Right ventricle myocardium inferior (tissue), 1 donor: ENCODE measurements at places on chromosomes 7 and 10. TPM values are rescaled to one million over a fixed set of nuclear protein-coding genes. Genes with fewer than 3 reads are reported as not detected.
A peak's percentile ranks its signal among the peaks of the same experiment; 100 is the strongest.

DNA sequence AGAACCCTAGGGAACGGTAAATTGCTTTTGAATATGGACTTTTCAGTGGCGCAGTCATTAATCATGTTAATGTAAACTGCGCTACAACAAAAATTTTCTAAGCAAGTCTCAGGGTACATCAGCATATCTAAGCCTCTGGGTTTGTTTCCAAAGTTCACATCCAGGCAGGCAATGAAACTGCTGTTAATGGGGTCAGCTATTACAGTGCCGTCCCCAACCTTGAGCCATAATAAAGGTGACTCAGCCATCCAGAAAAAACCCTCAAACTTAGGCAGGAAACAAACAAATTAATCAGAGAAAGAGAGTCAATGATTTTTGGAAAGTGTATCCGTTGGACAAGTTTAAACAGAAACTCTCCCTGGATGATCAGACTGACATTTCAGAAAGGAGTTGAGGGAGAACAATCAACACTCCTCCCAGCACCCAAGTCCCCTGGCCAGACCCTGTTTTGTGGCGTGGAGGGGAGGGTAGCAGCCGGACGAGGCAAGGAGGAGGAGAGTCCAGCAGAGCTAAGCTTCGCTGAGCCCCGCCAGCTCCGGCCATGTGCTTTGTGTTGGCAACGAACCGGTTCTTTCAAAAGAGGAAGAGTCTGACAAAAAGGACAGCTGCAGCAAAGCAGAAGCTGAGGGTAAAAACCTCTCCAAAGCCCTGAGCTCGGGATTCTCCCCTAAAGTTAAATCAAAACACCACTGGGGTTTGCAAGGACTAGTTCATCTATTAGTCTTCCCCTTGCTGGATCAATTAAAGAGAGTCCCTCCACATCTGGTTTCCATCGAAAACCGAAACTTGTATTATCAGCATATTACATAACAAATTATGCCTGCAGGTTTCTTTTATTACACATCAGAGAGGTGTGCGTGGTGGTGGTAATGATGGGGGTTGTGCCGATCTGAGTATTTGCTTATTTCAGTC is 3.6 kb downstream of the FAM53B start:
- DNase-seq: peak; percentile 88

DNA sequence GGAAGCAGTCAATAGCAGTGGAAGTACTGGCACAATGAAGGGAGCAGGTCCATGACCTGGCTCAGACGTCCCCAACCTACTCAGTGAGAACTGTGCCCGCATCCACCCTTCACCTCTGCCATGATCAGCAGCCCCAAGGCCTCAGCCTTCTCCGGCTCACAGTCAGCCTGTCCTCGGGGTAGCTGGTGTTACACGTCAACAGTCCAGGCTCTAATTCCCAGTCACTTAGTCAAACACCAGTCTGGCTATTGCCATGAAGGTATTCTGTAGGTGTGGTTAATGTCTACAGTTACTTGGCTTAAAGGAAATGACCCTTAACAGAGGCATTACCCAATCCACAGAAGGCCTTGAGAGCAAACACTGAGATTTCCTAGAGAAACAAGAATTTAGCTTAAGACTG is 49.1 kb downstream of the GRB10 start:
- no peak for DNase-seq

DNA sequence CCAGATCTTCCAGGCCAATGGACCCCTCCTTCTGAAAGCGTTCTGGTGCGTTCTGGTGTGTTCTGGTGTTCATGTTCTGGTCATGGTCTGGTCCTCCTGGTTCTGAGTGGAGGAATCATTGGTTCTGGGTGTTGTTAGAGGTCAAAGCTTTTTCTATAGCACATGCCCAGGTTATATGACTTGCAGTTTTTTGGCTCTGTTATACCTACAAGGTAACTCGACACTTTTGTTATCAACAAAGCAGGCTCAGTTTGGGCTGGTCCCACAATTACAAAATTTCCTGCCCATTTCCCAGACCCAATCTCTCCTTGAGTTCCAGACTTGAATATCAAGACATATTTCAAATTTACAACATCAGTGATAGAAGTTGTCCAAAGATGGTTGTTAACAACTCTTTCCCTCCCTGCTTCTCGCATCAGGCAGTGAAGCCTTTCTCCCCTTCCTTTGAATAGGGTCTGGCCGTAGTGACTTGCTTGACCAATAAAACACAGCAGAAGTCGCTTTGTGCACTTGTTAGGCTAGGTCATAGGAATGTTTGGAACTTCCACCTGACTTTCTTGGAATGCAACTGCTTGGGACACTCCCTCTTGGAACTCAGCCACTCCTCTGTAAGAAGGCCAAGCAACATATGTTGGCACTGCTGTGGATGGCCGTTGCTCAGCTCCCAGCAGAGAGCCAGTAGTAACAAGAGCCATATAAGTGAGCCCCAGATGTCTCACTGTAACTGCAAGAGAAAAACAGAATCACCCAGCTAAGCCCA is 83.1 kb upstream of the STEAP1B start:
- DNase-seq: no peak

DNA sequence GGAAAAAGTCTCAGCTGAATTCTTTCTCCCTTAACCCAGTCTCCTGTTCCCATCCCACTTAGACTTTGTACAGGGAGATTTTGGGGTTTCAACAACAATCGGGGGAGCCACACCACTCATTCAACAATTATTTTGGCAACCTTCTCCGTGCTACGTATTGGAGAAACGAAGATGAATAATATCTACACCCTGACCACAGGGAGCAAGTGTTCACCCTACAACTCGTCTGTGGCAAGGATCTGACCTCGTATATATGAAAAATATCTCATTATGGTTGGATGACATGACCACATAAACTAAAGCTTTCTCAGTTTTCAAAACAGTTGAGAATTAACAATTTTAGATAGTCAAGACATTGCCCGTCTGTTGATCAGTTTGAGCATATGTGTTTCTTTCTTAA is 302.1 kb downstream of the CACNA2D1 start:
- DNase-seq: no peak

The GIMAP8 gene
- 14.9 TPM for total RNA-seq

The LRRN3 gene
- total RNA-seq: 12.4 TPM

DNA sequence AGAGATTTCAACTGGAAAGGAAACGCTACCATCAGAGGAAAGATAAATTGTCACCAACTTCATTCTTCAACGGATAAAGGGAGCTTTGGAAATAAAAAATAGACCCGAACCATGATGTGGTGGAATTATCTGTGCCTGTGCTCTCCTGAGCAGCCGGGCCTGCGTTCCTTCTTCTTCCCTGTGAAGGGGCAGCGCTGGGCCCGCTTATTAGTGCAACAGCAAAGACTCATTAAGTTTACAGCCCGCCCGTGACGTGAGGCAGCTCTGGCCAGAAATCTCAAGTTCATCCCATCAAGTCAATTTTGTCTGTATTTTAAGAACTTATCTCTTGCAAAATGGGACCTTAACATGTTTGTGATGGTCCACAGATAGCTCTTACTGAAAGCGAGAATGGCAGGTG is 193.7 kb downstream of the ADARB2 start:
- DNase-seq: no peak

DNA sequence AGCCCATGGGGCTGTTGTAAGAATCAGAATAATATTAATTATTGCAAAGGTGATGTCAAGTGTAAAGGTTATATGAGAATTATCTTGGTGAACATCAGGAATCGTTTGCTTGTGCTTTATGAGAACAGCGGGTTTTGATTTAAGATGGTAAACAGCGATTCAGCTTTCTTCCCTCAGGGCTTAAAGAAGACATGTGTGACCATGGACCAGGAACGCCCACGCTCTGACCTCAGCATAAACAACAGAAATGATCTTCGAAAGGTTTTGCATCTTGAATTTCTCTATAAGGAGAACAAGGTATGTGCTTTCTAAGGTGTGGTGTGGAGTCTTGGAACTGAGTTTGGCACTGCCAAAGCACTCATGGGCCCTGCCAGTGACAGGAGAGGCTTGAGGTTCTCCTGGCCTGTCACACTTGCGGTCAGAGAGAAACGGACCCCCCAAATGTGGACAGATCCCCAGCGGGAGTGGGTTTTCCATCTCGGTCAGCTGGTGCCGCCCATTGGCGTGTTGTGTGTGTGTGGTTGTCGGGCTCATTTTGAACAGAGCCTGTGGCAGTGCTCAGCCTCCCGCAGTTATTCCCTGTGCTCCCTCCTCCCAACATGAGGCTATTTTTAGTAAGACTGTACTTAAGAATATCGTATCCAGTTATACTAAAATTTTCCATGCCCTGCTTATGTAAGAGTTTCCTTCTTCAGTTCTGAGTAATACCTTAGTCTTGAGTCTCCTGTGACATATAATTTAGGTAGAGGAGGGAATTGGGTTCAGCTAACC is 7.2 kb downstream of the MINDY4 start:
- DNase-seq: no peak

DNA sequence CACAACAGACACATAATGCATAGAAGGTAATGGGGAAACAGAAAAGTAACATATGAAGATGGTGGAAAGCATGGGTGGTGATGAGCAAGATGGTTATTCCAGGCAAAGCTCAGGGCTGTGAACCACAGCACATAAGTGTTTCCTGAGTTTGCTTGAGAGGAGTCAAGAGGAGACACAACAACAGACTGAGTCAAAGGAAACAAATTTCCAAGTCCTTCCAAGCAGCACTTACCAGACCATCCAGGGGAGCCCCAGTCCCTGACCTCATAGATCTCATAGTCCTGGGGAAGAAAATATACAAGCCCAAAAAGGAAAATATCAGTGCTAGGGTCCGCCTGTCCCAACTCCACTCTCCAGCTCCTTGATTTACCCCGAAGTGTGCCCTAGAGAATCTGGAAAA is 216.6 kb upstream of the FZD1 start:
- DNase-seq: no peak

DNA sequence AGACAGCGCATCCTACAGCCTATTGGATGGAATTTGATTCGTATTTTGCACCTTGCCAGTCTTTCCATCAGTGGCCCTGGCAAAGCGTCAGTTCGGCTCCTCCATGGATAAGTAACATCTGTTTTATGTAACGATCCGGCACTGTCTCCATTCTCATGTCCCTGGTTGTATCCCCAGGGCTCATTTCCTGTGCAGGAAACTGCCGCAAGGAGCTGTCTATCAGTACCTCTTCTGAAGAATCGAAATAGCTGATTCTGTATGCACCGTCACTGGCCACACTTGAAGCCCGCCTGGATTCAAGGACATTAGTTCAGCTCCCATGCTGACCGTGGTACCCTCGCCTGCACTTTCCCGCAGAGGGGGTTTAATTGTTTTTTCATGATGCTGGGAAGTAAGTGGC is 53.1 kb upstream of the NPS start:
- DNase-seq: no peak

- DNase-seq: no peak
Observed at GRCh38 chr10:48899781-48900180, 39.9 kb downstream of the LRRC18 start.

DNA sequence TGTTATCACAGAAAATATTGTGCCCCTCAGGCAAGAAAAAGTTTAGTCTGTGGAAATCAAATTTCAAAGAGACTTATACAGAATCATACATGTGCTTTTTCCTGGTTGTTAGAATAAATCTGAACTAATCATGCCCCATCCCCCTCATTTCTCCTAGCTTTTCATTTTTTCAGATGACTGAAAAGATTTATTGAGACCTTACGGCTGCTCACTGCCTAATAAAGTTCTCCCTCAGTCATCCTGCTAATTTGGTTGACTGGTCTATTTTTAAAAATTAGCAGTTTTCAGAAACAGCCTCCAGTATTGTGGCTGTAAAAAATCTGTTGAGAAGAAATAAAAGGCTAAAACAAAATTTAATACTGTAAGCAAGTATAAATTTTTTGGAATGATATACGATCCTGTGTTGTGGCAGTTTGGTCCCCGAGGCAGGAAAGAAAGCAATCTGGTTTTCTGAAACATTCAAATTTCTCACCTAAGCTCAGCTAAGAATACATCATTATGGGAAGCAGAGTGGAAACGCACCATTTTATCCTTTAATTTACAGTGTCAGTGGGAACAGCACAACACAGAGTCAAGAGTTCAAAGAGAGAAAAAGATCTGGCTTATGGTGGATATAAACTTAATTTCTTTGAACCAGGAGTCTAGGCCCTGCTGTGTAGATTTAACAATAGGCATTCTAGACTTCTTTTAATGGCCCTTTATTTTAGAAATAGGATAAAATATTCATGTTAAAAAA is 144.4 kb downstream of the KCND2 start:
- DNase-seq: no peak
